Right ventricle myocardium inferior (tissue), 1 donor: ENCODE measurements at places on chromosomes 2 and 18. TPM values are rescaled to one million over a fixed set of nuclear protein-coding genes. Genes with fewer than 3 reads are reported as not detected.

GRCh38 chr2:236809716-236810115, 240.1 kb downstream of the ACKR3 start:
- DNase-seq = no peak

DNA sequence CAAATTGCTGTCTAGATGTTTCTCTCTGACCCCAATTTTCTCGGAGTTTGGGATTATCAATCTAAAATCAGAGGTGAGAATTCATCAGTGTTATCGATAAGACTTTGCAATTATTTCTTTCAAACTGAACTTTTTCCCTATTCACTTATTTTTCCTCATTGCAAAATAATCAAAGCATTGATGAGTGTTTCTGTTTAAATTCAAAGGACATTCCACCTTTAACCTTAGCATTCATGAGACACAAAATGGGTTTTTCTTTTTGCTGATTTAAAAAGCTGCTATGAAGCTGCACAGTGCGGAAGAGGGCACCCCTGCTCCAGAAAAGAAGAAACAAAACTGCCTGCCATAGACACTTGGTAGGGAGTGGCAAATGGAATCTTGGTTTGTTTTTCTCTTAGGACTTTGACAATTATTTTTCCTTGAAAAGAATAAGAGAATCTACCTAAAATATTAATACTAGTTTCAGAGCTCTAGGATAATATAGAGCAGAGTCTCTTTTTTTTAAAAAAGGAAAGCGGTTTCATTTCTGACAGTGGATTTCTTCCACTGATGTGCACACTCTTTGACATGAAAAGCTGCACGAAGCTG, 203.4 kb downstream of the TGIF1 start:
- DNase-seq = no peak

Gene LYPD1
- total RNA-seq = not detected

- DNase-seq = no peak
Measured at GRCh38 chr2:211329882-211330281, 773.5 kb downstream of the CPS1 start.

GRCh38 chr18:74251297-74252038, 40.3 kb downstream of the CYB5A start:
- DNase-seq = no peak

GRCh38 chr2:69524799-69525198, 87.6 kb upstream of the NFU1 start:
- DNase-seq = no peak

DNA sequence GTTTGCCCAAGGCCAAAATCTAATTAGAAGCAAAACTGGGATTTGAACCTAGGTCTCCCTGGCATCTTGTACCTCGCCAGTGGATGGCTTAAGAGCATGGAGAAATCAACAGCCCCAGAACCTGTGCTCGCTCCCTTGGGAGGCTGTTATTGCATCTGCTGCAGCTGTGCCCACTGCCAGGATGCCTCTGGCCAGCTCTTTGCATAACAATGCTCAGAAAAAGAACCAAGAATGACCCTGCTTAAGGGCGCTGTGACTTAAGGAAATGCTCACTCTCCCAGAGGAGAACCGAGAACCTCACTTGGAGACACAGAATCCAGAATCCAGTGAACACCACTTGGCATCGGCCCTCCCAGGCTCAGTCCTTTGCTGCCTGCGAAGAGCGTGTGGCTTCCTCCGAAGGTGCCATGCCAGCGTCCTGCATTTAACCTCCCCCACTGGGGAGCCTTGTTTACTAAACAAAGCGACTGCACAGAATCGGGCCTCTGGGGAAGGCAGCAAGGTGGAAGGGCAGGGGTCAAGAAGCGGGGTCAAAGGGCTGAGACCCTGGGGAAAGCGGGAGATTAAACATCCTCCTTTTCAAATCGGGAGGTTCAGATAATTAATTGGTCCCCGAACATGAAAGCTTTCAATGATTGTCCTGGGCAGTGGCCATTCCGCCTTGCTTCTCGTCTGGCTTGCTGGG, 71.0 kb upstream of the BOD1L2 start:
- DNase-seq = no peak

DNA sequence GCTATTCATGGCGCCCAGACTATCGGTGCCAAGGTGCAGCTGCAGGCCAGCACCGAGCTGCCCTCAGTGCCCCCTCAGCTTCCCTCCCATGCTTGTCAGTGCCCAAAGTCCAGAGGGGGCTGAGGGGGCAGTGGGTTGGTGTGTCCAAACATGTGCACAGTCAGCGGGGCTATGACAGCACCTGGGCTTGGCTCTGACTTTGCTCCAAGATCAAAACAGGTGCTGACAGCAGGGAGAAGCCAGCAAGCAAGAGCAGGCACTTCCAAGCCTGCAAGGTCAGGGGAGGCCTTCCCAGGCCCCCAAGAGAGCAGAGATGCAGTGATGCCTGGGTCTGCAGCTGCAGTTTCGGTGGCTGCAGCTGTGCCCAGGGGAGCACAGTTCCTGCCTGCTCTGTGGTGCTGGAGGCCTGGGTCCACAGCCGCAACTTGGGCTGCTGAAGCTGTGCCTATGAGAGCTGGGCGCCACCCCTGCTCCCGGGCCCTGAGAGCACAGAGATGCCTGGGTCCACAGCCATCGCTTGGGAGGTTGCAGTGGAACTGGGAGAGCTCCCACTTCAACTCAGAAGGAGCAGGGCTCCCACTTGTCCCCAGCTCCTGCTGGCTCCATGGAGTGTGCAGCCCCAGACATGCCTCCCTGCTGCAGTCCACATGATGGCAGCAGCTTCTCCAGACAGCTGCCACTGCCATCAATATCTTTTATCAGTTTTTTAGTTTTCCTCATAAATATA, 775.3 kb upstream of the POU3F3 start:
- no peak for DNase-seq

GRCh38 chr2:200864176-200865034, at the start of gene CLK1:
CLK1 (minus strand) TSS chr2:200864658; CDS start chr2:200861862, 2,796 bp downstream.
- peak; percentile 99 for DNase-seq

Gene MEP1B
- total RNA-seq = not detected

DNA sequence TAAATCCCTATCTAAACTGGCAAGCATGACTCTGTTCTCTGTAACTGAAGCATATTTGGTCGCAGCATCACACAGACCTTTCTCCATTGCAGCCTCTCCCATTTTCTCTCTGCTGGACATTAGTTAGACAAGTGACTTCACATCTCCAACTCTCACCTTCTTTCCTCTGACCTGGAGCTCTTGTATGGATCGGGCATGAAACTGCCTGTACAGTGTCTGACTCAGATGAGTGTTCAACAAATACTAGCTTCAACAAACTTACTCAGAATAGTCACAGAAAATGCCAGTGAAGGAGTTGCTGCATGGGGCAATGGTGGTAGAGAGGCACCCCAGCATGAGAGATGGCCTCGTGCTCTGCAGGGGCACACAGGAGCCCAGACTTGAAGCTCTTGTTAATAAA, 104.7 kb upstream of the COPS8 start:
- no peak for DNase-seq
